ENCODE measurements at places on chromosomes 5 and 9.

DNA sequence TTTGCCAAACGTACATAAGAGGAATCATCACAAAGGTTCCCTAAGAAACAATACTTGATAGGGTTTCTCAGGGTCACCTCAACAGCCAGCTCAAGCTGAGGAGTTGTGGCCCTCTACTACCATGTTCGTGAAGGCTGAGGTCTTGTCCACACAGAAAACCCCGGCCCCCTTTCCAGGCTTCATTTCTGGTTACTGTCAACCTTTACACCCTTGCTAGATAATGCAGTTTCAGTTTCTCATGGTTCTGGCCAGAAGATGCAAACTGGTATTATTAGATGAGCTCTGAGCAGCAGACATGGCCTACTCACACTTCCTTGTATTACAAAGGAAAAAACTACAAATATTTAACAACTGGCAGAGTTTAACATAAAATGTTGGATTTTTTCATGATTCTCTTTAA is 22.8 kb upstream of the KCNN2 start:
- DNase-seq: no peak

DNA sequence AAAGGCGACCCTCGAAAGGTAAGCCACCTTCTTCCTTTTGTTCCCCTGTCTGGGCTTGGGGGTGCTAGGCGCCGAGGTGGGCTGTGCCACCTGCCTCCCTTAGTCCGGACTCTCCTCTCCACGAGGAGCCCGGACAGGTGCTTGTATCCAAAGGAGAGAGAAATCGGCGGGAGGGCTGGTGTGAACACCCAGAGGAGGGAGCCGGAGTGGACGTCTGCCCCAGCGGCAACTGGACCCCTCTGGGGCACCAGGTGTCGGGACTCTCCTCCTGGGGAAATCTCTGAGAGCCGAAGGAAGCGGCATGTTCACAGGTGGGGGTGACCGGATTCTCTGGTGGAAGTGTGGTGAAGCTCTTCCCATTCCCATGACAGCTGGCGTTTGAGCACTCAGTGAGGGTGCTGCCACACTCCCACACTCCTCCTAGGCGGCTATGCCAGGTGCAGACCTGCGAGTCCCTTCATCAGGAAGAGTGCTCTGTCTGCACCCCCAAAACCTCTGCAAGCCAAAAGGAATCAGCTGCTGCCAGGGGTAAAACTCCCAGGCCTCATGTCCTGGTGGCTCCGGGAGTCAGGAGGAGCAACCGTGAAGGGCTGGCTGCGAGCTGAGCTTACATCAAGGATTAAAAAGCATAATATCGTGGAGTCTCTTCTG is 921 bp downstream of the KCNIP1 start:
- DNase-seq: no peak

- DNase-seq: no peak
Measured at GRCh38 chr5:377326-377981, 55.9 kb downstream of the AHRR start.

- peak; percentile 62 for DNase-seq
Measured at GRCh38 chr9:92183449-92183848, 68.2 kb upstream of the SPTLC1 start.

- no peak for DNase-seq
Measured at GRCh38 chr9:69571032-69571431, 101.1 kb downstream of the APBA1 start.

GRCh38 chr5:172689801-172690200 is 48.7 kb downstream of the NEURL1B start:
- no peak for DNase-seq

- DNase-seq: peak; percentile 27
Measured at GRCh38 chr9:108108280-108108851, 618.8 kb upstream of the KLF4 start.

GRCh38 chr9:128684065-128684324 is 5.0 kb upstream of the SET start:
- no peak for DNase-seq

DNA sequence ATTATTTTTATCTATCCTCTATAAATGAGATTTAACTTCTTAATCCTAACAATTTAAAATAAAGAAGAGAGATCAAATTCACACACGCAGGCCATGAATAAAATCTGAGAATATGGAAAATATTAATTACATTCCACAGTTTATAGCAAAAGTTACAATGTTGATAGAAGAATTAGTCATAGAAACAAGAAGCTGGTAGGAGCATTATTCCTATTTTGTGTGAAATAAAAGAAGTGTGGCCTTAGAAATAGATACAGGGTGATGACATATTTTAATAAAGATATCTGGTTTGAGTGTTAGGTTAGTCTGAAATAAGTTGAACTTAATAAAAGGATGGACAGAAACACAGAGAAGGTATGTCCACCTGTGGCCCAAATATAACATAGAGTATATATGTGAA is 790.4 kb upstream of the NUDT12 start:
- DNase-seq: no peak

DNA sequence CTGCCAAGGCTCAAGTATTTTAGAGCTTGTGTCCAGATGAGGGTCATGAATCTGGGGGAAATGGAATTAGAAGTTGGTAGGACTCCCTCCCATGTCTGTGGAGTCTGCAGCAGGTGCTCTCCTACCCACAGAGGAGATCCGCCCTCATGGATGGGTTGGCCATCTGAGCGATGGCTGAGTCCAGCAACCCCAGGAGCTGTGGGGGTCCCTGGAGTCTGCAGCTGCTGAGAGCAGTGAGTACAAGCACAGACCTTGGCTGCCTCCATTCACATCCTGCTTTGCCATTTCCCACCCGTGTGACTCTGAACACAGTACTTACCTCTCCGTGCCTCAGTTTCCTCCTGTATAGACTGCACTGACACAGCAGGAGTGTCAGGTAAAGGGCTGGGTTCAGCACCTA is 25.8 kb upstream of the SYNPO start:
- DNase-seq: no peak

GRCh38 chr5:58737671-58738070 is 154.8 kb downstream of the RAB3C start:
- peak; percentile 64 for DNase-seq

DNA sequence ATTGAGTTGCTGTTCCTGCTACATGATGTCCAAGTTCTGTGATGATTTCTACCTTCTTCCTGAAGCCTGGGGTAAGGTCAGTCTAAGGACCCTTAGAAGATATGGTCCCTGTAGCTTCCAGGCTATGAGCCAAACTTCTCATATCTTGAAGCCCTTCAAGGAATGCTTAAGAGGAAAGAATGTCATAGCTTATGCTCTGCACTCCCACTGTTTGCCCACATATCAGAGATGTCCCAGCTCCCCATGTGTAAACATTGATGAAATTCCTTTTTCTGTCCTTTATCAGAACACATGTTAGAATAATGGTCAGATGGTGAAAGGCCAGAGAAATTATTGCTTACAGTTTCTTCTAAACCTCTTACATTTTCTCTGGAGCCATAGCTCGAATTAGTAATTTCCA is 41.4 kb upstream of the RUSC2 start:
- no peak for DNase-seq

DNA sequence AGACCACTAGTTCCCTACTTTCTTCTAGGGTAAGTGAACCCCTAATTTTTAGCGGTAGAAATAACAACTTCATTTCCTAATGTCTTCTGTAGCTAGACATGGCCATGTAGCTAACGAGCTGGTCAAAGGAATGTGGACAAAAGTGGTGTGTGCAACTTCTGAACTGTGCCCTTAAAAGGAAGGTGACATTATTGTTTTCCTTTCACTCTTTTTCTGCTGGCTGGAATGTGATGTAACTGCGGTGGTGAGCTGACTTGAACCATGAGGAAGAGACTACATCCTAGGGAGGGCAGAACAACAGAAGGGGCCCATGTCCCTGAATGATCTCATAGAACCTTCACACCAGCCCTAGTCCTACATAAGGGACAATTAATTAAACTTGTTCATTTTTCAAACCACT is 1.3 kb upstream of the SNX2 start:
- DNase-seq: no peak

- DNase-seq: no peak
Measured at GRCh38 chr5:169299191-169299662, 1.7 kb downstream of the SLIT3 start.

DNA sequence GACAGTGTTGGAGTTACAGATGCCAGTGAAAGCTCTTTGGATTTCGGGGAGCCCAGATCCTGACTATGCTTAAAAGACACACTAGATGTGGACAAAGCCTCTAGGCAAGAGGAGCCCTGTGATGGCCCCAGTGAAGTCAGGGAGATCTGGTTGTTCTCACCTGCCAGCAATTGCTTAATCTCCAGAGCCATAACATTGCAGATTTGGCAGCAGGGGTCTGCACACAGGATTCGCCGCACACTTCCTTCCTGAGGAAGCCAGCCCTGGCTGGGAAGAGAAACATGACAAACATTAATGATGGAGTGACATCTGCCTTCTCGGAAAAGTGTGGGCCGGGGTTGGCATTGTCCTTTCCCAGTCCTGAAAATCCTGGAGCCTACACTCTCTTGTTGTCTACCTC is 65.2 kb upstream of the PHF24 start:
- DNase-seq: no peak

DNA sequence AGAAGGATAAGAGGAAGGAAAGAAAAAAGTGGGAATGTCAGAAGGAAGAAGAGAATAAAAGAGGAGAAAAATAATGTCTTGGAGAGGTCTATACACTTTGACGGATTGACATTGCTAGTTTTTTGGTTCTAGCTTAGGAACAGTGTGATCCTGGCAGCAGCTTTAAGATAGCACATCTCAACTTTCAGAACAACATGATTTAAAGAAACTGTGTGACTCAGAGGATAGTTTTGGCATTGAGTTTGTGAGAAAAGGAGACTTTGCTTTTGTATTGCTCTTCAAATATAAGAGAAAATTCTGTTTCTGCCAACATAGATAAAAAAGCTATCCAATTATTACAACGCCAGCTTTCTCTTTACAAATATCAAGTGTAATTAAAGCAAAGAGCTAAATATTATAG is 260.7 kb upstream of the ARRDC3 start:
- no peak for DNase-seq

DNA sequence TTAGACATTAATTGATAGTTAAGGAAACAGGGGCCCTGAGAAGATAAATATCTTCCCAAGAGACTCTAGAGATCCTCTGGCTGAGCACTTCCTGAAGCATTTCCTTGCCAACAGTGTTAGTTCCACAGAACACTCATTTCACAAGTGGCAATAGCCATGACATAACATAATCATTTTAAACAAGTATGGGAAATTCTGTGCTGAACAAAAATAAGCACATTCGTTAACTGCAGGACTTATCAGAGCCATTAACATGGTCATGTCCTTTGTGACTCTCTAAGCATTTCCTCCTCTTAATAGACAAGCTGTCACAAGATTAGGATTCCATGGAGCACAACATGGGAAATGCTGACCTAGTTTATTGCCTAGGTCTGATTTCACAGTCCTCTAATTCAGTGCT is 184.9 kb downstream of the SNX18 start:
- no peak for DNase-seq

- DNase-seq: no peak
Measured at GRCh38 chr9:96665789-96666188, 10.7 kb upstream of the PRXL2C start.

DNA sequence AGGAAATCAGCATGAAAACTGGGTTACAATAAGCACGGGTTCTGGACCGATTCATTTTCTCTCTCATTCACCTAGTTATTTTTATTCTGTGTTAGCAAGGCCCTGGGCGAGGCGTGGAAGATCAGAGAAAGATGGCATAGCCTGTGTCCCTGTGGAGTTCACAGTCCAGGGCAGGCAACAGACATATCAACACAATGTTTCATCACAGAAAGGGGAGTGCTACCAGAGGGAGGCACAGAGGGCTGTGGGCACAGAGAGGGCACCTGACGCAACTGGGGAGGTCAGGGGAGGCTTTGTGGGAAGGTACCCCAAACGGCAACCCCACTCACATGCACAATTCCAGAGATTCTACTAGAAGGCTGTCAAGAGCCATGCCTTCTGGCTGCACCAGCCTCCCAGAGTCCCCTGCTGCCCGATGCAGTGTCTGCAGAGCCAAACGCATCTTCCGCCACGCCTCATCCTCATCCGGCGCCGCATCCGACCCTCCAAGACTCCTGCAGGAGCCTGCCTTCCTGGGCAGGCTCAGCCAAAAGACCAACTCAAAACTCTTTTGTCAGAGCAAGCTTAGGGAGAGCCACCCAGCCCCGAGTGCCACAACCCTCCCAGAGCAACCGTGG is 1.4 kb downstream of the FAM193B start:
- DNase-seq: no peak

GRCh38 chr5:10826971-10827370 is 65.9 kb upstream of the DAP start:
- DNase-seq: no peak

DNA sequence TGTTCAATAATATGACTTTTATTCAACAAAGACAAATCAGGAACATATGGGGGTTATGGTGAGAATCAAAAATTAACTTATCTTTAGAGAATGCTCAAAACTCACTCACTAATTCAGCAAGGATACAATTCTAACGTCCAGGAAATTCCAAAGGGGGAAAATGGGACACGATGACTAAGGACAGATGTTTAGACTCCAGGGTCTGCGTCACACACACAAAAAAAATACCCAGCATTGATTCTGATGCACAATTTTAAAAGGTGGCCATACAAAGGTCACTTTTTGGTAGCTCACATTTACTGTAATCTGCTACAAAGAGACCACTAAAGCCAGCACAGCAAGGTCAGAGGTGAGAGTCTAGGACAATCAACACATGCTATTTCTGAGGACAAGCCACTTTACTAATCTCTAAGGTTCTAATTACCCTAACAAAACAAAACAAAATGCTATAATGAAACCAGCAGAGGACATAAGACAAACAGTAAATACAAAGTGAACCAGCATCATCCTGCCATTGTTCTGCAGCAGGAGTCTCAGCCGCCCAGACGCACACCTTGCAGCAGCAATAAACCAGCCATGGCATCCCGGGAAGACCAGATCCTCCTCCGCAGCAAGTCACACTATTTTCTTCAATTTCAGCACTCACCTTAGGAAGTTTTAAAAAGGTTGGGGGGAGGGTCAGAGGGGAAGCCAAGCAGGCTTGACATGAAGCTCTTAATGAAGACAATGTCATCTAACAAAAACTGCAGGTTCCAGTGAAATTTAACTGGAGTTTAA is 57.8 kb downstream of the TTC39B start:
- no peak for DNase-seq

GRCh38 chr5:118891252-118891651 is 97.1 kb downstream of the DTWD2 start:
- DNase-seq: no peak

DNA sequence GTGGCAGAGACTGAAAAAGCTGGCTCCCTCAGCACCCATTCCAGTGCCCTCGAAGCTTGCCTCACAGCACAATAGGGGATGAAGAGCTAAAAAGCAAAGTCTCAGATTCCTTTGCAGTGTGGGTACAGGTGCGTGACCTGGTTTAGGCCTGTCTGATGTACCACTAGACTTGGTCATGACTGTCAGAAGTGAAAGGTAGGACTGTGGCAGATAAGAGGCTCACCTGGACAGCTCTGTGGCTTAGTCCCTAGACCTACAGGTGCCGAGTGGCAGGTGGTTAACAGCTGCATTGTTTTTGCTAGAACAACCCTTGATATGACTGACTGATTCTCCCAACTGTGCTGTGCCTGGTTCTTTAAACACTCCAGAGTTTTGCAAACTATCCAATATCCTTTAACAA is 14.7 kb upstream of the SFXN1 start:
- DNase-seq: no peak

All from hematopoietic multipotent progenitor cell treated with erythropoietin and hydrocortisone succinate and interleukin-3 and kit ligand, for 6 days (in vitro differentiated cells).